Stimulated activated naive CD4-positive, alpha-beta T cell (primary cell): ENCODE measurements at places on chromosomes 12 and 14.

DNA sequence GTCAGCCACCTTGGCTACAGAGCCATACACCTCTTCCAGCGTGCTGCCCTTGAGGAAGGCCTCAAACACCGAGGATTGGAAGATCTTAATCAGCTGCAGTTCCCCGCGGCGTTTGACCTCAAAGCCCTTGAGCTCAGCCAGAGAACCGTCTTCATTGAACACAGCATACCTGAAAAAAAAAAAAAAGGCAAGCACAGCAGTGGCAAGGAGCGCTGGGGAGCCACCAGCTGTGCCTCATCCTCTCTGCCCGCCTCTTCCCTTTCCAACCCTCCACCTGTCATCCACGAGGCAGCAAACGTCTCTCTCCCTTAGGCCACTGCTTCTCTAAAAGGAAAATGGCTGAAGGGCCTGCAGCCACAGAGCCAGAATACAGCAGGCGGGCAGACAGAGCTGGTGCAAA lies 26.1 kb downstream of the POLE start:
- no peak for DNase-seq

GRCh38 chr14:74697543-74697942 lies 15.3 kb downstream of the AREL1 start:
- no peak for DNase-seq

DNA sequence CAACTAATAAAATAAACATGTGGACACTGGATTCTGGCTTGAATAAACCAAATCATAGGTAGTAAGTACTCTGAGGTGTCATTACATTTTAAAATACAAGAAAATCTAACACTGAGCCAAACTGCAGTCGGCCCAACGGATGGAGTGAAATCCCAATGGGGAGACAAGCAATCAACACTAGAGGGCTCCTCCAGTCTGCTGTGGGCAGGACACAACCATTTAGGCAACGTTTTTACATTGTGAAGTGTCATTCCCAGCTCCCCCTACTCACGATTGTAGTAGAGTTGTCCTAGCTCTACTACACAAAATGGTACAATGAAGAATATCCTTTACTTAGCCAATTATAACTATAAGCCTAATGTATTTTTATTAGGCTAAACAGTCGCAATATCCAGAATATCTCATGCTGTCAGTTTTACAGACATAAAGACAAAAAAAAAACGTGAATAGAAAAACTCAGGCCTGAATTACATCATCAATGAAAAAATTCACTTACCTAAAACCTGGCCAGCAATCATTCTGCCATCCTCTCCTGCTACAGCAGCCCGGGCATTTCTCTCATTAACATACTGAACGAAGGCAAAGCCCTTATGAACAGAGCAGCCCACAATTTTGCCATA lies 35.7 kb downstream of the HNRNPC start:
- no peak for DNase-seq

DNA sequence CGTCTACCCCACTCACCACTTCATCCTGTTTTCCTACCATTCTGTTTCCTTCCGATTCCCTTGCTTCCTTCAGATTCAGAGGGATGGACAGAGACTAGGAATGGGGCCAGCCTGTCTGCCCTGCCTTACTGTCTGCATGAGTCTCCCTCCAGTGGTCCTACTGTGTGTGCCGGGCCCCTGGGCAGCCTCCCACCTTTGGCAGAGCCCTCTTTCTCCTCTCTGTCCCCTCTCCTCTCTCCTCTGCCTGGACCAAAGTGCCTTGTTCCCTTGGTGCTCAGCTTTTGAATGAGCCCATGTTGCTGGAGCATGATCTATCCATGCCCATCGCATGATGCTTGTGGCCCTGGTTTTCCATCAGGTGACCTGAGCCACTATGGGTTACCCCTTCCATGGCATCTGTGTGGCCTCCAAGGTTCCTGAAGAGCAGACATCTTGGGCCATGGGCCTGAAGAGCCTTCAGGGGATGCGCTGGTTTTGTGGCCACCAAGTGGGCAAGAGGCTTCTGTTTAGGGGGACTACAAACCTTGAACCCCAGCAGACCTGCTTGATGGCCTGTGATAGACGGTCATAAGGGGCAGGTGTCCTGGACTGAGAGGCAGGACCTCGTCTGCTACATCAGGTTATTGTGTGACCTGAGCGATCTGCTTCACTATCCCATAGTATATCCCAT lies 54.2 kb upstream of the BCL11B start:
- DNase-seq, result no peak

- no peak for DNase-seq
Measured at GRCh38 chr14:31476131-31476866, 11.5 kb downstream of the GPR33 start.

- no peak for DNase-seq
Measured at GRCh38 chr14:23727566-23728335, 91.6 kb downstream of the DHRS2 start.

- DNase-seq, result peak; percentile 27
Measured at GRCh38 chr14:65850429-65851135, 438.1 kb downstream of the FUT8 start.

GRCh38 chr12:124738636-124739467 lies 124.8 kb downstream of the SCARB1 start:
- no peak for DNase-seq

GRCh38 chr12:11695321-11695720 lies 45.8 kb downstream of the ETV6 start:
- DNase-seq, result no peak

DNA sequence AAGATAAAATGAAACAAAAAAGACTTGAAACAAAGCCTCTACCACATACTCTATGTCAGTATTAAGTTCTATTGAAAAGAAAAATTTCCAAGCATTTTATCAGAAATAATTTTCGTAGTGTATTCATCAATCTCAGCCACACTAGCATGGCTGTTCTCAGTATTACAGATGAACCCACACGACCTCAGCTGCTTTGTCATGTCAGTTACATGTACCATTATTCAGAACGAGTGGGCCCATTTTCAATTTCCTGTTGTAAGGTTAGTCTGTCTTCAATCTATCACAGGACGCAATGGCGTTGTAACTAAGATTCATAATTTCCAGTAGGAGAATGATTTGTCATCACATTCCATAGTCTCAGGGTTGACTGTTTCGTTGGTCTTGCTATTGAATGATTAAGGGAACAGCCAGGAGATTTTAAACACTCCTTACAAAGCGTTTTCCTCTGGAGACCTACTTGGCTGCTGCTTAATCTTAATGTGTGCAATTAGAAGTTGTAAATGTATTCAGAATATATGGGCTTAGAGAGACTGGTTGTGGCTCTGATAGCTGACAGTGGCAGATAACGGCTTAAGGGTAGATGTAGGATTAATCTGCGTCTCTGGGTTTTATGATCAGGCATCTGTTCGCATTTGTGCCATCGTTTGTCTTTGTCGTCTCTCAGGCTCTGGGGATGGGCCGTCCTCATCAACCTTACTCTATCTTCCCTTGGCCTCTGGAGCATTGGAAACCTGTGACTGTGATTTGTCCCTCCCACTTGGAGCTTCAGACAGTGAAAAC lies 65.4 kb downstream of the GLT1D1 start:
- no peak for DNase-seq

GRCh38 chr12:65300679-65301349 lies 22.3 kb downstream of the MSRB3 start:
- no peak for DNase-seq

DNA sequence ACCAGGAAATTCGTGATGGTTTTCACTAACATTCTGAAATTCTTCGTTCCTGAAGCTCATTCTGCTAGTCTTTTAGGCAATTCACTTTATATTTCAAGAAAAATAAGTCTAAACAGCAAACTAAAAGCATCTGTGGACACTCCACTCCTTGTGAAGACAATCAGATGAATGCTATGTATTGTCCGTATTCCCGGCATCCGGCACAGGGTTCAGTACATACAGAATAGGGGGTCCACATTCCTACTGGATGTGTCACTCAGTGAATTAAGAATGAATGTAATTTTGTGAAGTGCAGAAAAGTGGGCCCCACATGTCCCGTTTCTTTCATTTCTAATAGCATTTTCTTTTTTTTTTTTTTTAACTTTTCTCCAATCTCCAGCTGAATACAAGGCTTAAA lies 241.3 kb downstream of the GRIN2B start:
- no peak for DNase-seq

DNA sequence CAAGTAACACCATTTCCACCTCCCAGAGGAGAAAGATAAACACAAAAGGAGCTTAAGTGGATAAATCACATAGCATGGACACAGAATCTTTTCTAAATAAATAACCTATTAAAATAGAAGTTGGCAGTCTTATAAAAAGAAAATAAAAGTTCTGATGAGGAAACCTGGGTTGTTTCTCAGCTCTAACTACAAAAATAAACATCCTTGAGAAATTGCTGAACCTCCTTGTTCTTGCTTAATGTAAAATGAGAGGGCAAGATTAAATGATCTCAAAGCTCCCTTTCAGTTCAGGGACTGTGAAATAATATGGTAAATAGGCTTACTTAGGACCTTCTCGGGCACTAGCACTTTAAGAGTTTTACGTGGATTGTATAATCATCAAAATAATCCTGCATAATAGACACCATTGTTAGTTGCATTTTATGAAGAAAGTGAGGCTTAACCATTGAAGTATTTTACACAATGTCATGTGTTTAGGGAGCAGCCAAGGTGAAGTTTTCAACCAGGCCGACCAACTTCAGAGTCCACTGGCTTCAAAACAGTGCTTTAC lies 214.0 kb upstream of the NOVA1 start:
- no peak for DNase-seq

DNA sequence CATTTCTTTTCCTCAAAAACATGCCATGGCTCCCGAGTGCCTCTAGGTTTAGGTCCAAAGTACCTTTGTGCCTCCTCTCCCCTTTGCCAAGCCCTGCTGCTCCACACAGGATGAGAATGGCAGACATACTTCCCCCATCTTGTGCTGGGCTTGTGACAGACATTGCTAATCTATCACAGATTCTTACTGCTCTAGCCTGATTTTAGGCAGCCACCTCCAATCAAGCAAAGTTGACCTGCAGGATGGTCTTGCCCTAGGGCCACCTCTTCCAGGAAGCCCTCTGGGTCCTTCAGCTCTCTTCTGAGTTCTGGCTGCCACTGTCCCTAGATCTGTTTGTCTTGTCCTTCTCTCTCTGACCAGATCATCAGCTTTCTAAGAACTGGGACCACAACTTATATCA lies 20.5 kb downstream of the FOXN4 start:
- no peak for DNase-seq

DNA sequence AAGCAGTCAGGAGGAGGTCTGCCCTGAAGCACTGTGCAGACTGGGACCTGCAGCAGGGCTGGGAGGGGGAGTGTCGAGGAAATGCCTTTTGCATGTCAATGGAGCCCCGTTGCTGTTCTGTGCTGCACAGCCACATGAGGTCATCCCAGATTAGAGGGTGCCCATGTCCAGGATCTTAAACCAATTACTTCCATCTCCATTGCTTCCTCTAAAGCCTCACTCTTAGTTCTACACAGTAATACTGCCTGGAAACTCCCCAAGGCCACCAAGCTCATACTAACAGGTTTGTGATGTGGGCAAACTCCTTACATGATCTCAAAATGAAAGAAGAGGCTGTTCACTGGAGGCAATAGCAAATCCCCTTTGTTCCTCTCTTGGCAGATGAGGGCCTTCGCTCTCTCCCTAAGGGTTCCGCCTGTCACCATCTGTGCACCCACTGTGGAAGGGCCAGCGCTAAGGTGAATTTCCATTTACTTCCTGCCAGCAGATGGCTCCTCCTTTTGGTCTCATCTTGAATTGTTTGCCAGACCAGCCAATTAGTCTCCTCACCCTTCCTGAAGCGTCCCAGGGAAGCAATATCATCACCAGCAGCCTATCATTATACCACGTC lies 35.4 kb upstream of the LTA4H start:
- no peak for DNase-seq

- no peak for DNase-seq
Measured at GRCh38 chr14:53461858-53462257, 308.7 kb upstream of the DDHD1 start.

- DNase-seq, result no peak
Measured at GRCh38 chr14:104432611-104433231, 146.8 kb upstream of the C14orf180 start.

DNA sequence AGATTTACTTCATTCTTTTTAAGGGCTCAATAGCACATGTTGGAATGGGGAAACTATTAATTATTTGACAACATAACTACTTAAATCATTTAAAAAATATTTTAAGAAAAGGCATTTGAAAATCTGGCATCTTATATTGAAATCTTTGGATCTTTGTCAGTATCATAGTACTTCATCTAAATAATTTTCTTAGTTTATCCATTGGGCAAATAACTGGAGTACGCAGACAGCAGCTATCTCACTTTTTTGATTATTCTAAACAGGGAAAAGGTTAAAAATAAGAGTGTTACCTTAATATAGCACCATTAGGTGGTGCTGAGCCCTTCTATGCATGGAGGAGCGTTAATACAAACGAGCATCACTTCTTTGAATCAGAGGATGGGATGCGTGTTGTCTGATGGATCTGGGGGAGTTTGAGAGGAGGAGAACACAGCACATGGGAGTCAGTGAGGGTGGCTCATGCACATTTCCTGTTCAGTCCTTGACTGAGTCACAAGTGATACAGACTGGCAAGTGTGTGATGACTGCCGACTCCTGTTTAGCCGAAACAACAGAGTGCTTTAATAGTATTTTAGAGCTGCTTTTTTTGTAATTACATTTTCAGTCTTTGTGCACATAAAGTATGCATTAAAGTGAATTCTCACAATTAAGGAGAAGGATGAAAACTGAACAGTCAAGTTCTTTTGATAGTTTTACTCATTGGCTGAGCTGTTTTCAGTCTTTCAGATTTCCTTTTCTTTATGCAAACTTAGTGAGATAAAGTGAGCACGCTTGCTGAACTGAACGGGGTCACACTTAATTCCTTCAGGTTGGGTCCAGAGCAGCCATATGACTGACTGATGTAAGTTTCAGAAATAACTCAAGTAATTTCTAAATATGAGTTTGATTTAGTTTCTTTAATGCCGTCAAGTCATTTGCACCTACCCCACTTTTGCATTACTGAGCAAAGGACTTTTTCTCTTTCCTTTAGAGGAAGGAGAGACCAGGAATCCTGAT lies 92.7 kb downstream of the DIP2B start:
- DNase-seq, result peak; percentile 32

- DNase-seq, result no peak
Measured at GRCh38 chr14:30621354-30621939, 672 bp upstream of the SCFD1 start.
